Neuronal stem cell (in vitro differentiated cells): ENCODE measurements at places on chromosomes 4 and X.

GRCh38 chr4:120355881-120356280 is 289.2 kb upstream of the MAD2L1 start:
- DNase-seq = no peak

DNA sequence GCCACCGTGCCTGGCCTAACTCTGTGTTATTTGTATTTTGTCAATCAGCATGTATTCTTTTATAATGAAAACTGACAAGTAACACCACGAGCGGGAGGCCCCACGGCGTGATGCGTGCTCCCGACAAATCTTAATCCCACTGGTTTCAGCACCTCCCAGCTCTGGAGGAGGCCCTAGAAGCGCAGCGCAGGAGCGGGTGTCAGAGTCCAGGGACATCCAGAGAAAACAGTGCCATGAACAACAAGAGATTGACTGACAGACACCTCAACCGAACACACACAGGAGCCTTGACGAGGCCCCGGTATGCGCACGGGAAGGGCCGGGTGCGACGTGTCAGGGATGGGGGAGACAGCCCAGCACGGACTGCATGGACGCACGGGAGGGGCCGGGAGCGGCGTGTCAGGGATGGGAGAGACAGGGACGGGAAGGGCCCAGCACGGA is 23.0 kb downstream of the GAK start:
- no peak for DNase-seq

DNA sequence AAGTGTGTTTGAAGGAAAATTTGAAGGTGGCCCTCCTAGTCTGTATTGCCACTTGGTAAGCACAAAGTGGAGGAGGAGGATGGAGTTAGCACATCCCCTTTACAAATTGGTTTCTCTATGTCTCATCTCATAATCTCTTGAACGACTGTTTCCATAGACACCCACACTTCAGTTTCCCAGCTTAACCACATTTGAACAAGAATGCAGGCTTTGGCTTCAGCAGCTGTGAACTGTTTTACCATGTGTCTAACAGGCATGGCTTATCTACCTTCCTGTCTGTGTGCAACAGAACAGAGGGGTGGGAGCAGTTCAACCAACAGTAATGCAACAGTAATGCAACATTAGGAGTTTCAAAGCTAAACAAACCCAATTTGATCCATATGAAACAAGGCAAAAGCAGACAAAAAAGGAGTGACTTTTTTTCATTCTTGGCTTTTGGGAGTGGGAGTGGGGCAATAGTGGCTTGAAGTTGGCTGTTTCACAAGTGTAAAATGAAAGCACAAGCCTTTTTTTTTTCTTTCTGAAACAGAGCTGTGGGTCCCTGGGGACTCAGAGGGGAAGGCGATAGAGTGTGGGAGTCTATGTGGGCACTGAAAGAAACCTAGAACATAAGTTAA is 108.0 kb downstream of the ITM2A start:
- no peak for DNase-seq

GRCh38 chr4:10460313-10461047 is 3.3 kb upstream of the ZNF518B start:
- DNase-seq = no peak

DNA sequence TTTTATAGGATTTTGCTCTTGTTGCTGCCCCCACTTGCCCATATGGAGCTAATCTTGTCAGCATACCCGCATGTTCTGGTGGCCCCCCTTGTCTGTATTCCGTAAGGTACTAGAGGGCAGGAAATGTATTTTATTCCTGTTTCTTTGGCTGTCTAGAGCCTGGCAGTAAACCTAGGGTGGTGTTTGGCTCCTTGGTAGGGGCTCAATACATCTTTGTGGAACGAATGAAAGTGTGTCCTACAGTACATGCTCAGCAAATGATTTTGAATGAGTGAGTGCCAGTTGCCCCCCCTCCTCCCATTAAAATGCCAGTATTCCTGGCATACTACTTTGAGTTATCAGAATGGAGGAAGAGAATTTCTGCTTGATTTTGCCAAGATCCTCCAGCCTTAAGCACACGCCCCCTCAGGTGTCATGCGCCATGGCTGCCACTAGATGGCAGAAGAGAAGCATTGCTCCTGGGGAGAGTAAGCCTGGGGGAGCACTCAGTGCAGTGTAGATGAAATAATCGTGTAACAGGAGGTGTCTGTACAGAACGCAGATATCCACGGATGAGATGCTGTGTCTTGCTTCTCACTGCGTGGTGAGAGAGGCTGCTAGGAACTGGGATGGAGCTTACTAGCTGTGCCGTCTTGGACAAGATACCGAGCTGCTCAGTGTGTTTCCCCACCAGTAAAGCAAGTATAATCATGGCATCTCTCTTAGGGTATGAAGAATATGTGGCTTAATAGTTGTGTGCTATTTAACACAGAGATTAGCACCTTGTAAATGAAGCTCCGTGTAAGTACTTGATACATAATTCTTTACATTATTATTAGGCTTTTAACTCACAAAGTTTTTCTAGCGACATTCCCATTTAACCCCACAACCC is 17.2 kb upstream of the RNF212 start:
- DNase-seq = peak; percentile 78
